ENCODE measurements at places on chromosomes 3 and 15.

- no peak for DNase-seq
Observed at GRCh38 chr15:65246026-65246714, 34.9 kb upstream of the CILP start.

- no peak for DNase-seq
Observed at GRCh38 chr3:48505146-48505545, 1.2 kb upstream of the SHISA5 start.

DNA sequence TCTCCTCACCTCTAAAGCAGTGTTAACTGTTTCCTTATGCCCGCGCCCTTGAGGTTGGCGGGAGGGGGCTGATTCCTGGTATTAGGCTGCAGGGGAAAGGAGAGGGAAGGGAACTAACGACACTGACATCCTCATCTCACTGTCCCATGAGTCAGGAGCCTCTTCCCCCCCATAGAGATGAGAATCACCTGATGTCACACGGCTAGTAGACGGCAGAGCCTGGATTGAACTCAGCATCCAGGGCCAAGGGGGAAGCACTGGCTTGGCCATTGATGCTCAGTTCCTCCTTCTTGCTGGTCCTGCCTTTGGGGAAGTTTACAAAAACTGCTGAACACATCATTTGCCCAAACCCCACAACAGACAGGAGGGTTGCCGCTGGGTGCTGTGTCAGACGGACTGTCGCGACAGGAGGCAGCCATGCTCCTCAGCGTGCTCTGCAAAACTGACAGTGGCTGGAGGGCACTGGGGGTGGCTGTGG, 38.5 kb downstream of the IDH2 start:
- DNase-seq, result peak; percentile 23

DNA sequence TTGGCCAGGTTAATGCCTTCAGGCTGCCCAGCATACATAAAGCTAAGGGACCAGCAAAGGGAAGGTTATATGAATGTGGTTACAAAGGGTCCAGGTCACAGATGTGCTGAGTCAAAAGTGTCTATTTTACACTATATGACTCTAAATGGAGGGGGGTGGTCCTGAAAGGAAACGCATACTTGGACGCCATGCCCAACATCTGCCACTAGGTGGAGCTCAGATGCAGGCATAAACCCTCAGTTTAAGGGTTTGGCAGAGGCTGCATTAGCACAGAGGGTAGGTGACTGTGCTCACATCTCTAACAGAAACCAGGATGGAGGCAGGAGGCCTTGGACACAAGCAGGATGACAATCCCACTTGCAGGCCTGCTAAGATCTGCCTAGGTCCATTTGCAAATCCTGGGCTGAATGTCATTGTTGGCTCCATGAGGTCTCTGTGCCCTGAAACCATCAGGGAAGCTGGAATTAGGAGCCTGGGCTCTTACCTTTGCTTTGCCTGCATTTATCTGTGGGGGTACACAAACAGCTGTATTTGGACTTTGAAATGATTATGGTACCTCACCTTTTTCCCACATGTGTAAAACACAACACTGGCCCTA, 55.8 kb downstream of the ZNF621 start:
- peak; percentile 62 for DNase-seq

- no peak for DNase-seq
Observed at GRCh38 chr3:157958457-157958856, 147.8 kb downstream of the SHOX2 start.

GRCh38 chr15:68966996-68967395, 36.7 kb downstream of the SPESP1 start:
- DNase-seq, result no peak

GRCh38 chr3:170982733-170983132, 43.8 kb downstream of the SLC2A2 start:
- DNase-seq, result no peak

GRCh38 chr15:33168444-33168843, 26.1 kb downstream of the FMN1 start:
- no peak for DNase-seq

GRCh38 chr3:56238299-56238698, 230.0 kb downstream of the ERC2 start:
- DNase-seq, result no peak

GRCh38 chr3:195524171-195524896, 18.8 kb downstream of the PPP1R2 start:
- DNase-seq, result peak; percentile 52

DNA sequence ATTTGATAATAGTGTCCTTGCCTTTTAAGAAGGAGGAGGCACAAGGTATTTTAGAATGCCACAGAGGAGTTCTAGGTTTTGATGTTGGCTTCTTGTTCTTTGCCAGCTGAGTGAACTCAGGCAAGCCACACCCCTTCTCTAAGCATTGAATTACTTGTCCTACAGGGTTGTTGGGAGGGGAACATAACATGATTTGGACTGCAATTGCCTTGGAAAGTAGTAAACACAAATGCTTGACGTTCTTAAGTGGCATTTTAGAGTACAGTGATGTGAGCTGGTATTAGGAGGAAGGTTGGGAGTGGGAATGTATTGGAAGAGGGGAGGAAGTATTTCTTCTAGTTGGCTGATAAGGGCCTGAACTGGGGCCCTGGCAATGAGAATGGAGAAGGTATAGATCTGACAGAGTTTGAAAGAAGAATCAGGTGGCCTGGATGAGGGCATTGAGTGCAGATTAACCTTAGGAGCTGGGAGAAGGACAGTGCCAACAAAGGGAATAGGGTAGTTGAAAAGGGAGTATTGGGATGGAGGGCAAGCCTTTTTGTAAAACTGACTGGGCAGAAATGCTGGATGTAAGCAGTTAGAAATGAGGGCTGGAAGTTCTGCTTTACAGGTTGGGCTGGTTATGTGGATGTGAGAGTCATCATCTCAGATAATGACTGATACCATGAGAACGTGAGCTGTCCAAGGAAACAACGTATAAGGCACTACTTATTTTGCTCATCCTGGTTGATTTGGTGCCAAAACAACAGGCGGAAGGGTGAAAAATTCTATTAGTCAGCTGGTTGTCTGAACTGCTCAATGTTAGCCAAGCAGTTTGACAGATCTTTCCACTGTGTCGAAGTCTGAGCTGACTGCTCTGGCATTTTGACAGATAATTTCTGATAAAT, 16.7 kb downstream of the KAT2B start:
- DNase-seq, result peak; percentile 74

GRCh38 chr15:39397883-39398282, 183.0 kb upstream of the THBS1 start:
- no peak for DNase-seq

DNA sequence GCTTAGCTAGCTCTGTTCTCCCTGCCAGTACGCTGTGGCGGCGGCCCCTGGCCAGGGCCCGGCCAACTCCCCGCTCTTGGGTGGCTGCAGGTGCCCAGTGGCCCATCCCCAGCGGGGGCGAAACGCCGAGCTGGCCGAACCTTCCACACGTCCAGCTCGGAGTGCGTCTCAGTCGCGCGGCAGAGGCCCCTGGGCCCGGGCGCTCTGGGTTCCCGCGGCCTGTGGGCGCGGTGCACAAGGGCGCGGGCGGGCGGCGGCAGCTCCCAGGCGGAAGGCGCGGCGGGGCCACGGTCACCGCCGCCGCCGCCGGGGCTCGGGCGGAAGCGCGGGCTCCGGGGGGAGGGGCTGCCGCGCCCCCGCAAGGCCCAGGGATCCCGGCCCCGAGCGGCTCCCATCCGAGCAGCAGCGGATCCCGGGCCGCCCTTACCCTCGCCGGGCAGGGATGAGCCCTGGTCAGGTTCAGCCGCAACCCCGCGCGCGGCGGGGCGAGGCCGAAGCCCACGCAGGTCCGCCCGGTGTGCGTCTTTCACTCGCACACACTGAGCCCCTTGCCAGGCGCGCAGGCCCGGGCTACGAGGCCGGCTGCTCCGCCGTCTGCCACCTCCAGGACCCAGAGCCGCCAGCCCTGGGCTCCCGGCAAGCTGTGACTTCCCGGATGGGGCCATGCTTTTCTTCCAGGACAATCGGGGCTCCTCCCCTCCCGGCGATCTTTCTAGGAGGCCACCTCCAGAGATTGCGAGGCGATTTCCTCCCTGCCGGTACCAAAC, 54.2 kb downstream of the CCDC54 start:
- no peak for DNase-seq

GRCh38 chr3:108662142-108662738, 72.7 kb downstream of the DZIP3 start:
- DNase-seq, result peak; percentile 76

- DNase-seq, result no peak
Observed at GRCh38 chr3:141125351-141125750, 74.2 kb downstream of the SPSB4 start.

DNA sequence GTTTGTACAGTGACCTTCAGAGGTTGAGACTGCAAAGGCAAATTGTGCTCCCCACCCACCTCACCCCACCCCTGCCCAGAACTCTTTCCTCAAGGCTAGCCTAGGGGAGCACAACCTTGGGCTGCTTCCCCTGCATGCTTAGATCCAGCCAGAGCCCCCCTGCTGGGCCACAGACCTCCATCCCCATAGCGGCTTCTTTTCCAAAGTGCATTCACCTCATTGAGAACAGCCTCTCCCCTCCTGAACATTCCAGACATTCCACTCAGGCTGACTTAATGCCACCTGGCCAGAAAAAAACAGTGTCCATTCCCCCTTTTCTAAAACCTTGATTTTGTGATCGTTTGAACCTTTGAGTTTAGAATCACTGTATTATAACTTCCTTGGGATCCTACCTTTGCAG, 124.4 kb upstream of the TOPAZ1 start:
- no peak for DNase-seq

DNA sequence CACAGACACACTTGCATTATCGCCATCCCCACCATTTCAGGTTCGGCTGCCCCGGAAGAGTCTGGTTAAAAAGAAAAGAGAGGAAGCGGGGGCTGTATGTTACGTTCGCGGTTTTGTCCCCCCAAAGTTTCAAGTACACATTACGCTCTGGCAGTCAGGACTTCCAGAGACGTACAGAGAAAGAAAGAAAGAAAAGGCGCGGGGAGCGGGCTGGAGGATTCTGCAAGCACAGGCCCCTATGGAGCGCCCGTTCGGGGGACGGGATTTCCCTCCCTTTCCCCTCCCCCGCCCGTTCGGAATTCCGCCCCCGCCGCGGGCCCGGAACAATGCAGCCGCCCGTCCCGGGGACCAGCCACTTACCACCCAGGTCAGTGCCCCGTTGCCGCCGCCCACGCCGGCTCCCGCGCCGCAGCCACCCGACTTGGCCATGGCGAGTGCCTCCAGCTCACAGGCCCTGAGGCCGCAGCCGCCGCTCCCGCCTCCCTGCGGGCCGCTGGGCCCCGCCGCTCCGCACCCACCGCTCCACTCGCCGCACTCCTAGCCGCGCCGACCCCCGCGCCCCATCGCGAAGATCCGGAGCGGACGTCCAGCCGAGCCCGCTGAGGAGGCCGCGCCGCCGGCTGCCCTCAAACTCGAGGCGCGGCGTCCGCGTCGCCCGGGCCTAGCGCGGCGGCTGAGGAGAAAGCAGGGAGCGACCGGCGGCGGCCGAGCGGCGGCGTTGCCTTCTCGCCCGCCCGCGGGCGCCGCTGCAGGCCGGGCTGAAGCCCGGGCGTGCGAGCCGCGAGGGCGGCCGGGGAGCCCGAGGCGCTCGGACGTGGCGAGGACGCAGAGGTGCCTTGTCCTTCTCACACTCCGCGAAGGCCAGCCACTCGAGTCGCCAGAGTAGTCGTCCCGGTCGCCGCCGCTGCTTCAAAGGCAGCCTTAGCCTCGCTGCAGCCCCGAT, 567 bp downstream of the TOP2B start:
- peak; percentile 44 for DNase-seq

- peak; percentile 81 for DNase-seq
Observed at GRCh38 chr3:27533718-27534573, 49.8 kb upstream of the SLC4A7 start.

DNA sequence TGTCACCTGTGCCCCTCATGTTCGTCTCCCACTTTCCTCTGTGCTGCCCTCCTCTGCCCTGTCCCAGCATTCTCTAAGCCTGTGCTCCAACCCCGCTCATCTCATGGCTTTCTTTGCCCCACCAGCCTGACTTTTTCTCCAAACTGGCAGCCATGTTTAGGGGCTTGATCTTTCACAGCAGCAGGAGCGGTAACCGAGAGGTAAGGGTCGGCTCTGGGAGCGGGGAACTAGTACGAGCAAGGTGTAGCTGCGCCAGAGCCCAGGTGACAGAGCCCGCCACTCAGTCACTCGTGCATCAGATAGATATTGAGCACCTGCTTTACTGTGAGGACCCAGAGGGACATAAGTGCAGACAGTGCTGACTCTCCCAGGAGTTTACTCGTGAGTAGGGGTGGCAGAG, 13.4 kb downstream of the MAN2A2 start:
- DNase-seq, result no peak

DNA sequence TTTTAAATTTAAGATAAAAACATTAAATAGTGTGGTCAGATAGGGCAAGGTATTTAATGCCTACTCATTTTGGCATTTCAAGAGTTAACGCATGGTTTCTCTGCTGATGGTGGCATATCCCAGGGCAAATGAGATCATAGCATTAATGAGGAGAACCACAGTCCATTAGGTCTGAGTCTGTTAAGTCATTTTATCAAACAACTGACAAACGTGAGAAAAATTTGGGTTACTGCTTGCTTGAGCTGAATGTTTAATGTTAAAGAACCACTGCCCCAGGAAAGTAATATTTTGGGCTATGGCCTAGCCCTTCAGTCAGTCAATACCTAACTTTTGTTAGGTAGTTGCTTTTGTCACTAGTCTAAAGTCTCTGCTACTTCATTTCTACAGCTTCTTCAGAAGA, 37.9 kb upstream of the SLC2A2 start:
- DNase-seq, result no peak

DNA sequence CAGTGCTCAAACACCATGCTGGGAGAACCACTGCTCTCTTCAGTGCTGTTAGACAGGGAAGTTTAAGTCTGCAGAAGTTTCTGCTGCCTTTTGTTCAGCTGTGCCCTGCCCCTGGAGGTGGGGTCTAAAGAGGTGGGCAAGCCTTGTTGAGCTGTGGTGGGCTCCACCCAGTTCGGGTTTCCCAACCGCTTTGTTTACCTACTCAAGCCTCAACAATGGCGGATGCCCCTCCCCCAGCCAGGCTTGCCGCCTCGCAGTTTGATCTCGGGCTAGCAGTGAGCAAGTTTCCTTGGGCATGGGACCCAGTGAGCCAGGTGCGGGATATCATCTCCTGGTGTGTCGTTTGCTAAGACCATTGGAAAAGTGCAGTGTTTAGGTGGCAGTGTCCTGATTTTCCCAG, 670.2 kb upstream of the ALCAM start:
- no peak for DNase-seq

GRCh38 chr15:56831467-56832005, 86.9 kb upstream of the TCF12 start:
- DNase-seq, result no peak

DNA sequence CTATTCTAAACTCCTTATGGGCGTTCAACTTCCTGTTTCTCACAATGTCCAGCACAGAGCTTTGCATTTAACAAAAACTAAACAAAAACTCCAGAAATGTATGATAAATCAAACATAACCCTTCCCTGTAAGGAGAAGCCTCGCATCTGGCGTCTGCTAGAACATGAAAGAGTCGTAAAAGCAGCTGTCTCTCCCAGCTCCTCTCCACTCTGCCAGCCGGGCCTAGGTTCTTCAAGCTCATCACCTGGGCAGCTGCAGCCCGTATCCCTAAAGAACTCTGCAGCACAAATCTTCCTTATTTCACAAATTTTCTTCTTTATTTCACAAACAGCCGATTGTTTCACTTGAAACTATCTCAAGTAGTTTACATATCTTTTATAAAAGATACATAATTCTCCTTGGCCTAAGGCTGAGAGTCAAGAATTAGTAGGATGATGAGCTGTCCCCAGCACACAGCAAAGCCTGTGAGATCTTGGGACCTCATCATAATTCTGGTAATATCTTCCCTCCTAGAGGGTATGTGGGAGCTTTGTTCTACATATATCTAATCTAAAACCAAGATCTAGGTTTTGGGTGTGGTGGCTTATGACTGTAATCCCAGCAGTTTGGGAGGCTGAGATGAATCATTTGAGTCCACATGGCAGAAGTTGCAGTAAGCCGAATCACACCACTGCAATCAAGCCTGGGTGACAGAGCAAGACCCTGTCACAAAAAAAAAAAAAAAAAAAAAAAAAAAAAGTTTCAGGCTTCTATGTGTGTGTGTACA, 35.3 kb downstream of the ANXA2 start:
- peak; percentile 77 for DNase-seq
